ENCODE measurements at places on chromosomes 2 and 18.

GRCh38 chr2:67438337-67438736 lies 41.2 kb downstream of the ETAA1 start:
- DNase-seq = no peak

DNA sequence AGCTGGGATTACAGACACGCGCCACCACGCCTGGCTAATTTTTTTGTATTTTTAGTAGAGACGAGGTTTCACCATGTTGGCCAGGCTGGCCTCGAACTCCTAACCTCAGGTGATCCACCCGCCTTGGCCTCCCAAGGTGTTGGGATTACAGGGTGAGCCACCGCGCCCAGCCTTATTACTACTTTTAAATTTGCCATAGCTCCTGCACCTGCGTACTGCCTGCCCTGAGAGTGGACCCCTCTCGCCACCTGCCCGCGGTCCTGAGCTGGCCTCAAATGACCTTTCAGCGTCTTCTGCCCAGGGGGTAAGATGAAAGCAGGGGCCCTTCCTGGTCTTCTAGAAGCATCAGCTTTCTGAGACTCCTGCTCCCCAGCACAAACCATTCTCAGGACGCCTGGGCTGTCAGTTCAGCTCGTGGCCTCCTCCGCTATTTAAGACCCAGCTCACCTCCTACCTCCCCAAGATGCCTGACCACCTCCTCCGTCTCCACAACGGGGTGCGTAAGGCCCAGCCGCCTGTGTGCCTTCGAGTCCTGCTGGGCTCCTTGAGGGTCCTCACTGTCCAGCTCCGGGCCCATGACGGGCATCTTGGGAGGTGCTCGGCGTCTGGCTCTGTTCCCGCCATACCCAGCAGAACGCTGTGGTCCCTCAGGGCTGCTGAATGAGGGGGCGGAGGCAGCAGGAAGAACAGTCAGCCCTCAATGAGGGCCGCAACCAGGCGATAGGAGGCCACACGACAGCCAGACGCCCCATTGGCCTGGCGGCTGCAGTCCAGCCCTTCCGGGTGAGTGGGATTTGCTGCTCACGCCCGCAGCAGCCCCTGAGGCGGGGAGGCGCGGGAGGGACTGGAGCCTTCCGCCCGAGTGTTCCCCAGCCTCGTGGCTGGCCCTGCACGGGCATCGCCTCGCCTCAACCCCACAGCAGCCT lies 266.6 kb downstream of the TFCP2L1 start:
- DNase-seq = peak; percentile 15

DNA sequence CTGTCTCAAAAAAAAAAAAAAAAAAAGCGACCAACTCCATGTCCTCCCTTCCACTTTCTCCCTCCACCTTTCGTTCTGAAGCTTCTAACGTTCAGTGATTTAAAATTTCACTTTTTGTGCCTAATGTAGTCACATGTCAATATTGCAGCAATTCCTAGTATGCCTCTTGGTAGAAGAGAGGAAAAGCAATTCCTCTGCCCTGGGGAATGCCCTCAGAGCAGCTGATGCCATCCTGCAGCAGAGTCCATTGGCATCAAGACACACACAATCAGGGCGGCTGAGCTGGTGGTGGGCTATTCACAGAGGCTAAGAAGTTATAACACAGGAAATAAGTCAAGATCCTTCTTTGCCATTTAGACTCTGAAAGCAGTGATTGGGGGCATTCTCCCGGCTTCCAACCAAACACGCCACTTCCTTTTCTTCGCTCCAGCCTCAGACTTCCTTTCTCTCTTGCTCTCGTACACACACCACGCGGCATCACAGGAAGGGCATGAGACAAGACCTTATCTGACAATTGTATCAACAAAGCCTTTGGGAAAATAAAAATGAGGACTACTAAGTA lies 71.9 kb downstream of the MOGAT1 start:
- DNase-seq = peak; percentile 67

GRCh38 chr2:155730804-155731203 lies 601.7 kb downstream of the NR4A2 start:
- DNase-seq = no peak

- no peak for DNase-seq
Measured at GRCh38 chr2:232610081-232610480, 23.3 kb upstream of the EFHD1 start.

DNA sequence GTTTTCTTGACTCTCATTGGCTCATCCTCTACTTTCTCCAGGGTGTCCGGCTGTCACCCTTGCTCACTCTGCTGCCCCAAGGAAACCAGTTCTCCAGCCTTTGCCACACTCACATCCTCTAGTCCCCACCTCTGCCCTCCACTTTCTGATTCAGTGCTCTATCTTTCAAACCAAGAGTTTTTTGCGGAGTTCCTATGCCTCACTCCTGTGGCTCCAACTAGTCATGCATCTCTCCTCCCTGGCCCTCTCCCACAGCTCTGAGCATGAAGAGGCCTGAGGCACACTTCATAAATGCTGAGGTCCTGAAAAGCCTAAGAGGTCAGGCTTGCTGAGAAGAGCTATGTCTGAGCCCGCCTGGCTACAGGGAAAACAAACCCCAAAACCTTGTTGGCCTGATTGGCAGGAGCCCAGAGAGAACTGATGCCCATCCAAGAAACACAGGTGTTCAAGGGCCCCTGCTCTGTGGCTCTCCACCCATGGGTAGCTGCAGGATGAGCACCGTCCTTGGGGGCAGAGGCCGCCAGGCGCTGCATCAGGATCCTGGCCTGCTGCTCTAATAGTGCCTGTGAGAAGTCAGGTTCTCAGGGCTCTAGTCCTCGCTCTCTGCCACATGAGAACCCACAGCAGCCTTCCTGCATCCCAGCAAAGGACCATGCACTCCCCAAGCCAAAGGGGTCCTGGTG lies 42.1 kb downstream of the HS1BP3 start:
- no peak for DNase-seq

DNA sequence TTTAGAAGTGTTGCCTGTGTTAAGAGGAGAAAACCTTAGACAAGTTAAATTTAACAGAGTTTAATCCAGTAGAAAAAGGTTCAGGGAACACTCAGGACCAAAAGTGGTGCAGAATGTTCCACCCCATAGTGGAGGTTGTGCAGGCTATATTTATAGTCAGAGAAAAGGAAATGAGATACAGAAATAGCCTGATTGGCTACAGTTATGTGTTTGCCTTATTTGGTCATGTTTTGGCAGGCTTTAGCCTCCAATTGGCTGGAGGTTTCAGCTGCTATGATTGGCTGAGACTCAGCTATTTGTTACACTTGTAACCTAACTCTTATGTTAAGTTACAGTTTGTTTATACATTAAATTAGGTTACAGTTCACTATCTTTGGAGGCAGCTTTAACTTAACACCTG lies 4.2 kb downstream of the STAMBP start:
- no peak for DNase-seq

GRCh38 chr18:13271302-13271911 lies 52.8 kb downstream of the LDLRAD4 start:
- DNase-seq = no peak

GRCh38 chr18:7939521-7939920 lies 372.4 kb downstream of the PTPRM start:
- DNase-seq = no peak

- DNase-seq = peak; percentile 90
Measured at GRCh38 chr2:216298719-216299495, 73.4 kb downstream of the MARCHF4 start.

GRCh38 chr18:76679259-76679658 lies 143.1 kb upstream of the ZNF236 start:
- no peak for DNase-seq

DNA sequence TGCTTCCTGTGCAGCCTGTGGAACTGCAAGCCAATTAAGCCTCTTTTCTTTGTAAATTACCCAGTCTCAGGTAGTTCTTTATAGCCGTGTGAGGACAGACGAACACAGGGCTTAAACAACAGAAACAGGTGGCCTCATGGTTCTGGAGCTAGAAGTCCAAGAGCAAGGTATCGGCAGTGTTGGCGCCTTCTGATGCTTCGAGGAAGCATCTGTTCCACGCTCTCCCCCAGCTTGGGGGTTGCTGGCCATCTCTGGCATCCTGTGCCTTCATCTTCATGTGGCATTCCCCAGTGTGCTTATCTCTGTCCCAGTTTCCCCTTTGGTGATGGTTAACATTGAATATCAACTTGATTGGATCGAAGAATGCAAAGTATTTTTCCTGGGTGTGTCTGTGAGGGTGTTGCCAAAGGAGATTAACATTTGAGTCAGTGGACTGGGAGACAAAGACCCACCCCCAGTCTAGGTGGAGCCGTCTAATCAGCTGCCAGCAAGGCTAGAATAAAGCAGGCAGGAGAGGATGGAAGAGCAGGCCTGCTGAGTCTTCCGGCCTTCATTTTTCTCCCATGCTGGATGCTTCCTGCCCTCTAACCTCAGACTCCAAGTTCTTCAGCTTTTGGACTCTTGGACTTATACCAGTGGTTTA lies 287.6 kb downstream of the PHLPP1 start:
- DNase-seq = no peak

DNA sequence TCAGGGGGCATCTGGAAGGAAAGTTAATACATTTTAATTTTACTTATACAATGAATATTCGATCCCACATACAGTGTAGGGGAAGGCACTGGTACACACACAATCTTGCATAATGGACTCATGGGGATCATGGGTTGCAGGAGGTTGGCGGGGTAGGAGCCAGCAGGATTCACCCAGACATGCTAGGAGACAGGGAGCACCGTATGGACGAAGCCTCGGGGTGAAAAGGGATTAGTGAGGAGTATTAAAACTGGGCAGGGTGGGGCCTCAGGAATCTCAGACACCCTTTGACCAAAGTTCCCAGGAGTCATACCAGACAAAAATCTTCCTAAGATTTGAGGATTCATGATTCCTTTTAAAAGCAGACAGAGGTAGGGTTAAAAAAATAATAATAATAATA lies 140.8 kb downstream of the BCL11A start:
- DNase-seq = no peak

GRCh38 chr2:157760949-157761348 lies 115.2 kb downstream of the ACVR1 start:
- no peak for DNase-seq

DNA sequence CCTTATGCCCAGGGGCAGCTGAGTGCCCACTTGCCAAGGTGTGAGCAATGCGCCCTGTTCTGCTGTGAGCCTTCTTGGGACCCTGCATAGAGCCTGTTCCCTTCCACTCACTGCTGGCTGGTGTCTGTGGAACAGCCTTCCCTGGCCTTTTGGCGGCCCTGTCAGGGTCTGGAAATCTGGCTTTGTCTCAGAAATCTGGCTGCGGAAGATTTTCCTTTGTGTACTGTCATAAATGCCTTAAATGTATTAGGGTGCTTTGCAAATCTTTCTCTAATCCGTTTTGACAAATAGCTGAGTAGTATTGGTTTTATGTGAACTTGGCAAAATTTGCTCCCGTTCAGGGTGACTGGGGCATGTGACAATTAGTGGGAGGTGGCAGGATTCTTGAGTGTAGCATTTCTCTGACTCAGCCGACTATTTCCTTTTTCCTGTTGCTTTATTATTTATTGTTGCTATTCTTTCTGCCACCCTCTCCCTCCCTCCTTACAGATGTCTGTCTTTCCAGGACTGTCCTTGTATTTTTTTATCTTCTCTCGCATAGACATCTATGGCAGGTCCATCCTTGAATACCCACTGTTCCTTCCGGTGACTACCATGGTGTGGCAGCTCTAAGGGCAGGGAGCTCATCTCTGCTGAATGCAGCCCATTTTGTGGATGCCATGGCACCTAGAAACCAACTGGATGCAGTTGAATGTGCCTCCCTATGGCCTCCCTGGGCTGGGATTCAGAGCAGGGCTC lies 41.8 kb downstream of the LDLRAD4 start:
- DNase-seq = no peak

DNA sequence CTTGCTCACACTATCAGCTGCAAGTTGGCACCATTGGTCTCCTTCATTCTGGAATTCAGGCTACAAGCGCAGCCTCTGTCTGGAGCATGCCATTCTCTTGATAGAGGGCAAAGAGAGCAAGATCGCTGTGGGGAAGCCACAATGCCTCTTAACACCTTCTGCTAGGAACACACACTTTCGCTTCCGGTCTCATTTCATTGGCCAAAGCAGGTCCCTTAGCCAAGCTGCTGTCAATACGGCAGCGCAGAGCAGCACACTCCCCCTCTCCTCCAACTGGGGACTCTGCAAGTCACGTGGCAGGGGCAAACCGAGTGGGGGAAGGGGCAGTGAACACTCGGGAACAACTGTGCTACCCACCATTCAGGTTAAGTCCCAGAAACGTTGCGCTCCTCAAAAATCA lies 98.1 kb downstream of the MMADHC start:
- no peak for DNase-seq

- DNase-seq = peak; percentile 12
Measured at GRCh38 chr2:67032076-67032475, 365.1 kb upstream of the ETAA1 start.

GRCh38 chr2:16015210-16015902 lies 75.0 kb downstream of the MYCN start:
- DNase-seq = no peak

DNA sequence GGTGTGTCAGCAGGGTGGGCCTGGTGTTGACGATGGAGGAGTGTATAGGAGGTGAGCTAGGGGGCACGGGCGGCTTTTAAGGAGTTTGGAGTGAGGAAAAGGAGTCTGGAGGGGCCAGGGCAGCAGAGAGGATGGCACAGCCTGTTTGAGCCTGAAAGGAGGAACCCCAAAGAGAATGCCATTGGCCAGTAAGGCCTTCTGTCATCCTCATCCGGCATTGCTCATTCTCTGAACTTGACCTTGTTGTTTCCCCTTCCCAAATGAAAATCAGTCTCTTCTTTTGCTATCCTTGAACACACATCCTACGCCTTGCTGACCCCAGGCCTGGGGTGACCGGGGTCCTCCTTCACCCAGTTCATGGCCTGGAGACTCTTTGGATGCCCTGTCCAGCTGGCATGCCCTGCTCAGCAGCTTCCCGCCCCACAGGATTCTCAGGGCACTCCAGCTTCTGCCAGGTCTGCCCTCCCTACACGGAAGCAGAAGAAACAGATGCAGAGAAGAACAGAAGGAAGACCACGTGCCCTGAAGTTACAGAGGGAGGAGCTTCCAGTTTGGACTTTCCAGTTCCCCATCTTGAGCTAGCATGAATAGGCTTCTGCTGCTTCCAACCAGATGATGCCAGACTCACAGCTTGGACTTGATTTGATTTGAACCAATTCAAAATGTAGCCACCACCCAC lies 20.5 kb upstream of the KIF3C start:
- no peak for DNase-seq

GRCh38 chr2:40725040-40725439 lies 273.1 kb upstream of the SLC8A1 start:
- no peak for DNase-seq

DNA sequence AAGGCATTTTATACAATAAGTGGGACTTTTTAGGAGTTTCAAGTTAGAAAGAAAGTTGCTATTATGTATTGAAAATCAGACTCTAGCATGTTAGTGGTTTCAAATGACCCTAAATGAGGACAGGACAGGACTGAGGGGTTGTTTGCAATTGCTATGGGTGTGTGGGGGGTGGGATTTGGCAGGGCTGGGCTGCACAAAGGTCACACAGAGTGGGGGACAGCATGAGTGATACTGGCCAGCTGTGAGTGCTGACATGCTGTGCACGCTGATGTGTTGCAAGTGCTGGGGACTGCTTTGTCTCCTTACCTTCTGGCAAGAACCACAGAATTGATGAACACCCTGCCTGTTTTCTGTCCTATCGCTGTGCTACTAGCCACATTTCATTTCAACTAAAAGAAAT lies 29.8 kb downstream of the RNMT start:
- no peak for DNase-seq
